Brain pericyte (primary cell): ENCODE measurements at places on chromosomes 1 and 21.

GRCh38 chr1:178739285-178740045, 14.4 kb downstream of the RALGPS2 start:
- DNase-seq: no peak

GRCh38 chr1:40697436-40697835, 5.9 kb downstream of the NFYC start:
- DNase-seq: no peak

GRCh38 chr21:31908106-31909031, 35.5 kb downstream of the HUNK start:
- DNase-seq: no peak

- DNase-seq: no peak
Measured at GRCh38 chr1:9764550-9764949, 59.2 kb downstream of the CLSTN1 start.

GRCh38 chr1:203507759-203508158, 13.8 kb downstream of the OPTC start:
- DNase-seq: no peak

DNA sequence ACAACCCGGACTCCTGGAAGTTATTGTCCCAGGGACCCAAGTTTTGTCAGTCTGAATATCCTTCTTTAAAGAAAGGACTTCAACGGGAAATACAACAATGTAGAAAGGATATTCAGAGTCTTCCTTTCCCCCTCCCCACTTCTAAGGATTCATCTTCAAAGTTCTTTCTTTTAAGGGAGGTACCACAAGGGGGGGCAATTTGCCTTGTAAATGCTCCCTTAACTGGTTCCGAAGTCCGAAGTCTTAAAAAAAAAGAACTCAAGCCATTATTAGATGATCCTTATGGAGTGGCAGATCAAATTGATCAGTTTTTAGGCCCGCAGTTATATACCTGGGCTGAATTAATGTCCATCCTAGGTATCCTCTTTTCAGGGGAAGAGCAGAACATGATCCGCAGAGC, 47.0 kb downstream of the SERINC2 start:
- no peak for DNase-seq

GRCh38 chr1:15008783-15009729, 144.5 kb upstream of the TMEM51 start:
- DNase-seq: no peak

- no peak for DNase-seq
Measured at GRCh38 chr21:44368711-44369446, 15.5 kb downstream of the TRPM2 start.

DNA sequence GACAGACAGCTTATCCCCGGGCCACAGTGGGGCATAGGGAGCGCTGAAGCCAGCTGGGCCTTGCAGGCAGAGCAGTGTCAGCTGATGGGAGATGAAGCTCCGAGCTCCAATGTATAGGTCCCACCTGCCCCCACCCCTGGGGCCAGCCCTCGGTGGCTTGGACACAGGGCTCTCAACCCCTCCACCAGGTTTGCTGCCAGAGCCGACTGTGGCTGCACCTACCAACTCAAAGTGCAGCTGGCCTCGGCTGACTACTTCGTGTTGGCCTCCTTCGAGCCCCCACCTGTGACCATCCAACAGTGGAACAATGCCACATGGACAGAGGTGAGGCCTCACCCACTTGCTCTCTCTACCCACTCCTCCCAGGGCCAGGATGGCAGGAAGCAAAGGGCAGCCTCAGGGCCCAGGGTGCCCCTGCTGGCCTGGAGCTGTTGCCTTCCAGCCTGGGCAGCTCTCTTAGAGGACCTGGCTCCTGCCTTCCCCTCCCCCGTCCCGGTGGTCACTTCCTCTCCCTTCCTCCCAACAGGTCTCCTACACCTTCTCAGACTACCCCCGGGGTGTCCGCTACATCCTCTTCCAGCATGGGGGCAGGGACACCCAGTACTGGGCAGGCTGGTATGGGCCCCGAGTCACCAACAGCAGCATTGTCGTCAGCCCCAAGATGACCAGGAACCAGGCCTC, 7.7 kb downstream of the MAD2L2 start:
- no peak for DNase-seq

DNA sequence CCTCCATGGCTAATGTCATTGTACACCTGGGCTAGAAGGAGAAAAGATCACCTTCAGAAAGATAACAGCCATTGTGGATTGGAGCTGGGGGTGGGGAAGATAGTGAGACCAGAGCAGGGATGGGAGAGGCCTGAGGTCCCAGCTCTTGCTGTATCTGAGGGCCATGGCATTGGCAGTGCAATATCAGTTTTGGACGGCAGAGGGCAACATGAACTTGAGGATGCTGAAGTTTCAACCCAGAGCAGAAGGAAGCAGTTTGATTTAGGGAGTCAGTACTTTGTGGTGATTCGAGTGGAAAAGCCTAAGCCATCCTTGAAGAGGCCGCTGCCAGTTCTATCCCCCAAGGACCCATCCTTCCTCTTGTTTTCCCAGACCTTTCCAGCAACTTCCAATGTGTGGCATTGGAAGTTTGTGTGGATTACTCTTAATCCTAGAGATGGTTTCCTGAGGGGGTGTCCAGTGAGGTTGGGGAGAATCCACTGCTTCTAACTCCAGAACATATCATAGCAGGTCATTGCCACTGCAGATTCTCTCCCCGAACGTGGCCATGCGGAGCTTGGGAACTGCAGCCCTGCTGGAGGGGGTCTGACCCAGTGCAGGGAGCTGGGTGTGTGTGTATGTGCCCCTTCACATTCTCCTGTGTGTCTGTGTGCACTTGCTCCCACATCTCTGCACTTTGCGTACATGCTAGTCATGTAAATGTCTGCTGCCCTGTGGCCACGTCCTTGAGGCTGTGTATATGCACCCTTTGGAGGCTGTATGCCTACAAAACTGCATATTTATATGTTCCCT, 24.1 kb downstream of the SLC26A9 start:
- peak; percentile 48 for DNase-seq

GRCh38 chr1:84366786-84367185, 31.5 kb upstream of the DNASE2B start:
- DNase-seq: no peak
